NCI-H1417 (cell line): ENCODE measurements at places on chromosomes 6 and 20.

DNA sequence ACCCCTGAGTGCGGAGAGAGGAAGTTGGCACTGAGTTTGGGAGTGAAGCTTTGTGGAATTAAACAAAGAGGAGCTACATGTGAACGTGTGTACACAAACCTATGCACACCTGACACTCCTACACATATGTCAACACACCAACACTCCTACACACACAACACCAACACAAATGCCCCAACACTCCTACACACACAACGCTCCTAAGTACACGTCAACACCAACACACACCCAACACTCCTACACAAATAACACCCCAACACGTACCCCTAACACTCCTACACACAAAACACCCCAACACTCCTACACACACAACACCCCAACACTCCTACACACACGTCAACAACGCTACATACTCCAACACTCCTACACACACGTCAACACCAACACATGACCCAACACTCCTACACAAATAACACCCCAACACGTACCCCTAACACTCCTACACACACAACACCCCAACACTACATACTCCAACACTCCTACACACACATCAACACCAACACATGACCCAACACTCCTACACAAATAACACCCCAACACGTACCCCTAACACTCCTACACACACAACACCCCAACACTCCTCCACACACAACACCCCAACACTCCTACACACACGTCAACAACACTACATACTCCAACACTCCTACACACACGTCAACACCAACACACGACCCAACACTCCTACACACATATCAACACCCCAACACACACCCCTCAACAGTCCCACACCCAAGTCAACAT is 40.1 kb upstream of the ZBP1 start:
- no peak for DNase-seq

DNA sequence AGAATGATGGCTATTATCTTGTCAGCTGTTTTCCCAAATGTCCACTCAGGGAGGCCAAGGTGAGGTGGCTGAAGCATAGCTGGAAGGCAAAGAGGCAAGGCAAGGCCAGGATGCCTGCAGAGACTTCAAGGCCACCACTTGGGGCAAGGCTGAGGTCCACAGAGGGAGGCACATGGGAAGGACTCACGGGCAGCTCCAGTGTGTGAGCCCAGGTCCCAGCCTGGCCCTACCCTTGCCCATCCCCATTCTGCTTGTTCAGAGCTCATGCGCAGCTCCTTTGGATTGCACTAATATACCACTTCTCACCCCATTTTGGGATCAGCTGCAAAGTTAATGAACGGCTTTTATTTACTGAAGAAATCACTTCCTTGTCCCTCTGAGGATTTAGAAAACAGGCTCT is 111.1 kb upstream of the KCNK16 start:
- DNase-seq: no peak

GRCh38 chr6:37785002-37785662 is 34.4 kb upstream of the ZFAND3 start:
- DNase-seq: no peak

DNA sequence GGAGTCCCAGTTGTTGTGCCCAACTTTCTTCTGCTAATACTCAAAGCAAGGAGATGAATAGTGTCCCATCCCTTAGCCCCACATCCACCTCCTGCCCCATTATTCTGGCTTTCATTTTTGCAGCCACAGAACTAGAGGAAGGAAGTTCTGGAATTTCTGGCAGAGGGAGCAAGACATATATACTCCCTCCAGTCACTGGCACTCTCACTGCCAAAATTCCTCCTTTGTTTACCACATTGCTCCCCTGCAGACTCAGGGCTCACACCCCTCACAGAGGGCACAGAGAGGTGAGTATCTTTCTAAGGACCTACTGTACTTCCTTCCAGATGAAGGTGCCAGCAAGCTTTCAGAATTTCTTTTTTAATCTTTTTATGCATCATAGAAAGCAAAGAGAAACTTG is 168.0 kb upstream of the ID4 start:
- no peak for DNase-seq

DNA sequence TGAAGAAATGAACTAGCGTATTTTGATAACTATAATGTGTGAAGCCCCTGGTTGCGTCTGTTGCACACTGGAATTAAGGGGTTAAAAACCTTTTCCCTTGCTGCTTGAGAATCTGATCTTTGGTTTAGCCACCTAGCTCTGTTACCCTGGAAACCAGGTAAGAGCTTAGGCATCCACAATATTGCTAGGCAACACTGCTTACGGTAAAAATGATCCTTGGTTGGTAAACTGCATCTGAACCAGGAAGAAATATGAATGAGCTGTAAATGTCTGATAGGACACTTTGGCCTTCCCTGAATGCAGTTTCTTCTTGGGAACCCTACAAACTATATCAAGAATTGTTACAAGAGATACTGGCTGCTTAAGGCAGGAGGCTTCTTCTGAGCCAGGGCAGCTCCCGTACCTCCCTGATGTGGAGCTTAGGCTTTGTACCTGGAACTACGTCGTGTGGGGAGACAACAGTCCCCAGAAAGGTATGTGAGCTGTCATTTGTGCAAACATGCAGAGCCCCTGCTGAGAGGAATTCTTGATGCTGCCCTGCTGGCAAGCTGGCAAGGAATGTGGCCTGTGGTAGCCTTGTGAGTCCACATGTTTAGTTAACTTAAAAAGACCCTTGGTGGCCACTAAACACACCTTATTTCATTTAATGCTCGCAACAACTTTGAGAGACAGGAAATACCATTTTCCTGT is 18.4 kb downstream of the UBE3D start:
- DNase-seq: peak; percentile 25

- DNase-seq: peak; percentile 30
These were observed 246.8 kb upstream of the SGK1 start for GRCh38 chr6:134564705-134565104.

DNA sequence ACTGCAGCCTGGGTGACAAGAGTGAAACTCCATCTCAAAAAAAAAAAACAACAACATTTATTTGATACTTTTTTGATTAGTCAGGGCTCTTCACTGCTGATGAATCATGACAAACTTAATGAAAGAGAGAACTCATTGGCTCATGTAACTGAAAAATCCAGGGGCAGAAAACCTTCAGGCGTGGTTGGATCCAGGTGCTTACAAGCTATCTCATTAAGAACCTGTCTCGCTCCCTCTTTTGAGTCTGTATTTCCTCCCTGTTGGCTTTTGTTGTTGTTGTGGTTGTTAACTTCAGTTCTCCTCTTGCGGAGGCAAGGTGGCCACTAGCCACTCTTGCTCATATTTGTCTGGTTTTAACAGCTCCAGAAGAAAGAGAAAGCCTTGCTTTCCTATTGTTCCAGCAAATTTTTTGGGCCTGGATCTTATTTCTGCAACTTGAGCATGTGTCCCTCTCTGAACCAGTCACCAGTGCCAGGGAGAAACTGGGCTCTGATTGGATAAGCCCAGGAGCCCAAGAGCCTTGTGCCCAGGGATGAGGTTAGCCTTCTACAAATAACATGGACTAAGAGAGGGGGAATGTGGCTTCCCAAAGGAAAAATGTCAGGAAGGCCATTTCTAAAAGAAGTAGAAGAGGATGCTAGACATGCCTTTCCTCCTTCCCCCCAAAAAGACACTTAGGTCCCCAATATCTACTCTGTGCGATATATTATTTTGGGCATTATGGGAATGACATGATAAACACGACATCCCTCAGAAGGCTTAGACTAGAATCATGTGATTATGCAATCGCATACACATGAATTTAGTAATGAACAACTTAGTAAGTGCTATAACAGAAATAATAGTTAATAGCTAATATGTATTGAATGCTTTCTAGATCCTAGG is 64.5 kb downstream of the PHACTR2 start:
- no peak for DNase-seq

DNA sequence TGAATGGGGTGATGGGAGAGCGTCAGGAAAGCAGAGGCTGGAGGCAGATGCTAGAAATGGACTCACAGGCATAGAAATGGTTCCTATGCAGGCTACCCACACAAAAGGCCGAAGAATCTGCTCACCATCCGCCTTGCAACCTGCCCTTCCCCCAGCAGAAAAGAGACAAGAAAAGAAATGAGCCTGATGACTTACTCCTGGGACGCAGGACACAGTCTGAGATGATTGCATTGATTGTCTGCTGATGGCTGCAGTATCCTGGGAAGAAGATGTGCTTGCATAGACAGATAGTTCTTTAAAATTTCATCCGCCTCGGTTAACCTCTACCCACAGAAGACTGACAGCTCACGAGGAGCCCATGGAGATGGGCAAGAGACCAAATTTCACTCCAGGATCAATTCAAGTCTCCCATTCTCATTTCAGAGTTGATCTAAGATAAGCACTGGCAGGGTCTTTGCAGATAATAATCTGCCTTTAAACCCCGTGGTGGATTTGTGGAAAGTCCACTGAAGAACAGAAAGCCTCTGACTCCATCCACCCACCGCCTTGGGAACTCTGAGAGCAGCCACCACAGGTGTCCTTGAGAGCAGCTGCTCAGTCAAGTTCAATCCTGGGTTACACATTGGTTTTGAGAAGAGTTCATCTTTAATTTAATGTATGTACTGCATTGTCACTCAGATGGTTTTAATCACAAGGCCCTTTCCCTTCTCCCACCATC is 7.2 kb downstream of the AGPAT4 start:
- DNase-seq: no peak

GRCh38 chr6:38417521-38417920 is 222.2 kb downstream of the BTBD9 start:
- DNase-seq: no peak

- DNase-seq: no peak
These were observed 514.3 kb upstream of the ID4 start for GRCh38 chr6:19322691-19323485.

DNA sequence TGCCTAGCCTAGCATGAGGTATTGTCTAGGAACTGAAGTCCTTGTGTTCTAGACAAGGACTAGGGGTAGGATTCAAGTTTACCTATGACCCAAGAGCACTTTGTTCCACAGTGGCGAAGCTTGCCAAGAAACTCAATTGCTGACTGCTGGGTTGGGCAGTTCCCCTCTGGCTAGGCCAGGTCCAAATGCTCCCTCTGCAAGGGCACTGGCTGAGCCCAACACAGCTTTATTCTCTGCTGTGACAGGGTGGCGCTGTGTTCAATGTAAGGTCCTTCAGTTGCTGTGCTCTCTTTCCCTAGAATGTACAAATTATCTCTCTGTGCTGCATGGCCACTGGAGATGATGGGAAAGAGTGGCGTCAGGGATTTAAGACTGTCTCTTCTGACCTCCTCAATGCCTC is 950.8 kb downstream of the HACE1 start:
- DNase-seq: no peak

DNA sequence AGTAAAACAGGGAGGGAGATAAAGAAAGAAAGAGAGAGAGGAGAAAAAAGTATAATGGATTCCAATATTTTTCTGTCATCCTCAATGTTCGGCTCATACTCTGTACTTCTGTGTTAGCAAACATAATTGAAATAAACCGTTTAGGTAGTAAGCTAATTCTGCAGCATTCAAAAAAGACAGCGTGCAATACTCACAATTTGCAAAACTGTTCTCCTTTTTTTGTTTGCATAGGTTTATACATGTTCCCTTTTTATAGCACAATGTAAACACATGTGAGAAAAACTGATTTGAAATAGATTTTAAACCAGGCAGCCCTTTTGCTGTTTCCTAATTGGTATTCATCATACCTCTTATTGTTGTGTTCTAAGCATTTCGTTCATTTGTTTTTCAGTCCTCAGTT is 188.9 kb downstream of the PLCB1 start:
- no peak for DNase-seq

GRCh38 chr20:14879020-14879697 is 541.7 kb upstream of the FLRT3 start:
- peak; percentile 47 for DNase-seq

DNA sequence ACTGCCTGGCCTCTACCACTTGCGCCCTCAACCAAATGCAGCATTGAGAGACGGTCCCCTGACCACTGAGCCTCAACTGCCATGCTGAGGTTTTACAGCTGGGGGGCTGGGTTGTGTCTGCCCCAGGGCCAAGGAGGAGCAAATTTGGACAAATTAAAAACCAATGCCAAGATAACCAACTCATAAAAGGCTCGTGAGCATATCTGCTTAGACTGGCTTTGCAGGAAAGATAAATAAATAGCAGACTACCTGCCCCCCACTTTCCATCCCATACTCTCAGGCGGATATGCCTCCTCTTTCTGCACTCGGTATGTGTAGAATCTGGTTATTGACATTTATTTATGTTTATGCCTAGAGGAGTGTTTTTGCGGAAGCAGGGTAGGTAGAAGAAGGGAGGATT is 76.8 kb downstream of the ZDHHC14 start:
- DNase-seq: no peak

- no peak for DNase-seq
These were observed 112.6 kb downstream of the CDYL start for GRCh38 chr6:4888841-4889240.

DNA sequence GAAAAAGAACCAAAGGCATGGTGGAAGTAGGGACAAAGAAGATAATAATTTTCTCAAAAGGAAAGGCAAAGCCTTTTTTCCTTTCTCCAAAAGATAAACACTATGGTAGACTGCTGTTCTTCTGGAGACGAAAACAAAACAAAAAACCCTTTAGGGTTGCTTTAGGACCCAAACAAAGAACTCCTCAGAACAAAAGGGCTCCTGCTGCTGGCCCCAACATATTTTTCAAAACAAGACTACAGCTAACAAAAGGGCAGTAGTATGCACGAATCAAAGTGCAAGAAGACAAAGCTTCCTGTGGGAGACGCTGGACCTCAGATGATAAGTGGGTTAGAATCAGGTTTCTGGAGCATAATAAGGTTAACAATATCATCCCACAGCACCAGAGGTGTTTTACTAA is 15.8 kb downstream of the NCOA5 start:
- DNase-seq: no peak

DNA sequence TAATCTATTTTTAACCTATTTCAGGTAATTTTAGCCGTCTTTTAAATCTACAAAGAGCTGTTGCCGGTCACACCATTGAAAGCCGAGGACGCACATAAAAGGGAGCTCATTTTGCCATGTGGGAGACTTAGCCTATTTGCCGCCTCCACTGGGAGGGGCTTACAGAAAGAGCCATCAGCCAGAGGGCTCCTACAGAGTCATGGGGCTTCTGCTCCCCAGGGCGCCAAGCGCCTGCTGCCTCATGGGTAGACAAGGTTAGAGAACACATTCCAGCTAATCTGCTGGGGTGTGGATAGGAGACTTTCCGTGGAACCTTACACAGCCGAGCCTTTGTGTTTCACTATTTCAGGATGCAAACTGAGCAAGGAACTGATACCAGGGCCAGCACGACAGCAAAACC is 12.6 kb downstream of the PCMTD2 start:
- no peak for DNase-seq

DNA sequence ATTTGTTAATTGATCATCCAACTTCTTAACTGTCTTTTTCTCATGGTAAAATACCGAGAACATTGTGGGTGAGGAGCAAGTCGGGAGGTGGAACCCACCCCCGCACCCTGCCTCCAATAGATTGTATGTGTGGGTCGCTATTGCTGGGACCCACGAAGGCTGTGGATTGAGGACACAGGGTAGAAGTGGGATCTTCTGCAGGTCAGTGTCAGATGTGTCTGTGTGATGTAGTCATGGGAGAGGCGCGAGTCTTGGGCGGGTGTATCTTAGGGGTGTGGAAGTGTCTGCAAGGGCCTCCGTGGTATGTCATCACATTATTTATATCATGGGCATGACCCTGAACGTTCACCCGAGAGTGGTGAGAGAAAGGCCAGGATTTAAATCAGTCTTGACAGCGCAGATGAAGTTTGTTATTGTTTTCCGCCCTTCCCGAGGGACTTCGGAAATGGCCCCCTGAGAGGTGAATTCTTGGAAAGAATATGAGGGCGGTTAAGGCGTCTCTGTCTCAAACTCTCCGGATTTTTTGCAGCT is 472 bp upstream of the PAQR8 start:
- no peak for DNase-seq
